ENCODE measurements at places on chromosomes 7 and 10.
A peak's percentile ranks its signal among the peaks of the same experiment; 100 is the strongest.

GRCh38 chr7:43750016-43750887 lies 8.2 kb upstream of the BLVRA start:
- DNase-seq, result no peak

DNA sequence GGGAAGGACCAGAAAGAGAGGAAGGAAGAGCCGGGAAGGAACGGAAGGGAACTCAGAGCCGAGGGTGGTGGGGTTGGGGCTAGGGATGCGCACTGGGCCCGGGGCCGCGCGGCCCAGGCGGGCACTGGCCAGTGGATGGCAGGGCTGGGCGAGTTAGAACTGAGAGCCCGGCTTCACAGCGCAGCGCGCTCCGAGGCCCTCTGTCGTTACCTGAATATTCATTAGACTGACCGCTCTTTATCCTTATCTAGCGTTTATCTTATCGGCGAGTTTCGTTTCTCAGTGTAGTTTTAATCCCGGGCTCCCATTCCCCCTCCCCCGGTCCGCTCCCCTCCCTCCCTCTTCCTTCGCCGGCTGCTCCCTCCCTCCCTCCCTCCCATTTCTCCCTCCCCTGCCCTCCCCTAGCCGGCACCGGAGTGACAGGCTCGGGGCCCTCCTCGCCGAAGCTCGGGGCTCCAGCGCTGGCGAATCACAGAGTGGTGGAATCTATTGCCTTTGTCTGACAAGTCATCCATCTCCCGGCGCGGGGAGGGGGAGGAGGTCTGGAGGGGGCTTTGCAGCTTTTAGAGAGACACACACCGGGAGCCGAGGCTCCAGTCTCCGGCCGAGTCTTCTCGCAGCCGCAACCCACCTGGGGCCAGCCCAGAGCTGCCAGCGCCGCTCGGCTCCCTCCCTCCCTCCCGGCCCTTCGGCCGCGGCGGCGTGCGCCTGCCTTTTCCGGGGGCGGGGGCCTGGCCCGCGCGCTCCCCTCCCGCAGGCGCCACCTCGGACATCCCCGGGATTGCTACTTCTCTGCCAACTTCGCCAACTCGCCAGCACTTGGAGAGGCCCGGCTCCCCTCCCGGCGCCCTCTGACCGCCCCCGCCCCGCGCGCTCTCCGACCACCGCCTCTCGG lies at the start of gene PAX2:
Gene PAX2, plus strand, starts transcription at position 596 of the 895 bp plus-strand sequence. CDS start 679 bp downstream, outside the sequence.
- no peak for DNase-seq

DNA sequence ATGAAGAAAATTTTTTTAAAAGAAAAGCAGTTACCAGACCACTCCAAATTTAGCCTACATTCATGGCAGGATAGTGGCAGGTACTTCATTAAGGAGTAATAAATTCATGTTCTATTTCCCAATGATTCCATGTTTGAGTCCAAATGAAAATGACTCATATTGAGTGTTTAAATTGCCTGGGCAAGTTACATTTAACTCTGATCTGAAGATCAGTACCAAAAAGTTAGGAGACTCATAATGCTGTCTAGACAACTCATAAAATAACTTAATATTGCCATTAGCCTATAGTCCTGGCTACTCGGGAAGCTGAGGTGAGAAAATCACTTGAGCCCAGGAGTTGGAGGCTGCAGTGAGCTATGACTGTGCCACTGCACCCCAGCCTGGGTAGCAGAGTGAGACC lies 13.0 kb downstream of the BRAF start:
- no peak for DNase-seq

DNA sequence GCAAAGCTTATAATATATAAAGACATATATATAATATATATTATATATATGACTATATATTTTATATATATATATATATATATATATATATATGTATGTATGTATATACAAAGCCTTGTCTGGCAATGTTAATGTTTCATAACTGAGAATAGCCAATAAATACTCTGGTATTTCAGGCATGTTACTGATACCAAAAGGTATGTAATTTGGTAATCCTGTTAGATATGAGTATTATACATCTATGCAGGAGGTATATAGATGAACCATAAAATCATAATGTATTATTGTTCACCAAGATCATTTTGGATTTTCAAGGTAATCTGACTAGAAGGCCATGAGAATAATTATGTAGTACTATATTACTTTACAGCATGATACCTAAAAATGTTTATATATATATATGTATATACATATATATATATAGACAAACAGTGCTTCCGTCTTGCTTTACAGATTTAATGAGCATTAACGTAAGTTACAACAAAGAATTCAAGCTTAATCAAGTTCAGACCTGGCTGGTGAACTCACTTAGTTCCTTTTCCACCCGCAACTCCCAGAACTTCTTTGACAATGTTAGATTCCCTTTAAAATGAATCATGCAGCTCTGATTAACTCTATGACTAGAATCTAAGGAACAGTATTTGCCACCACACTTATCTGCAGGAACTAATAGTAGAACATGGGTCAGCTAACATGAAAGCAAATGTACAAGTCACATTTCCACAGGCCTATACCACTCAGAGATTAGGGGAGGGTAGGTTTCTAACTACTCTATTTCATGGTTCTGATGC lies 82.7 kb downstream of the SLC25A13 start:
- no peak for DNase-seq

- DNase-seq, result no peak
Observed at GRCh38 chr10:67878133-67878532, 6.3 kb upstream of the SIRT1 start.

DNA sequence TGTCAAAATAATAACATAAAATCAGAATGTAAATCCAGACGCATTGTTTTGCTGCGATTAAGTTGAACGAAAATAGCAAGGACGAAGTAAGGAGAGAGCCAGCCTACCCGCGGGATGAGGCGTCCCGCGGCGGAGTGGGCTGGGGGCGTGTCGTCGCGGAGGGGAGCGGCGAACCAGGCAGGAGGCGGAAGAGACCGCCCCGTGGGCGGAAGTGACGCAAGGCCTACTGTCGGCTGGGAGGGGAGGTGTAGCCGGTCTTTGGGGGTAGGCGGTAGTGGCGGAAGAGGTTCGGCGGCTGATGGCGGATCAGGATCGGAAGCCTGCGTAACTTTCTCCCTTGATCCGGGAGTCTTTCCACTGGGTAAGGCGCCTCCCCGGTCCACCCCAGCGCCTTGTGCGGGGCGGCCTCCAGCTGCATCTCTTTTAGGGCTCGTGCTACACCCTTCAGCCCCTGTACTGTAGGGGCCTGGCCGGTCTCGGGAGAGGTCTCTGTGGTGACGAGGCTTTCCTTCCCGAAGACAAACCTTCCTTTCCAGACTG lies at the start of gene TAX1BP1:
Gene TAX1BP1, plus strand, starts transcription at position 254 of the 540 bp plus-strand sequence. CDS start 8,363 bp downstream, outside the sequence.
- peak; percentile 93 for DNase-seq
